ENCODE measurements at places on chromosomes 11 and 22.

DNA sequence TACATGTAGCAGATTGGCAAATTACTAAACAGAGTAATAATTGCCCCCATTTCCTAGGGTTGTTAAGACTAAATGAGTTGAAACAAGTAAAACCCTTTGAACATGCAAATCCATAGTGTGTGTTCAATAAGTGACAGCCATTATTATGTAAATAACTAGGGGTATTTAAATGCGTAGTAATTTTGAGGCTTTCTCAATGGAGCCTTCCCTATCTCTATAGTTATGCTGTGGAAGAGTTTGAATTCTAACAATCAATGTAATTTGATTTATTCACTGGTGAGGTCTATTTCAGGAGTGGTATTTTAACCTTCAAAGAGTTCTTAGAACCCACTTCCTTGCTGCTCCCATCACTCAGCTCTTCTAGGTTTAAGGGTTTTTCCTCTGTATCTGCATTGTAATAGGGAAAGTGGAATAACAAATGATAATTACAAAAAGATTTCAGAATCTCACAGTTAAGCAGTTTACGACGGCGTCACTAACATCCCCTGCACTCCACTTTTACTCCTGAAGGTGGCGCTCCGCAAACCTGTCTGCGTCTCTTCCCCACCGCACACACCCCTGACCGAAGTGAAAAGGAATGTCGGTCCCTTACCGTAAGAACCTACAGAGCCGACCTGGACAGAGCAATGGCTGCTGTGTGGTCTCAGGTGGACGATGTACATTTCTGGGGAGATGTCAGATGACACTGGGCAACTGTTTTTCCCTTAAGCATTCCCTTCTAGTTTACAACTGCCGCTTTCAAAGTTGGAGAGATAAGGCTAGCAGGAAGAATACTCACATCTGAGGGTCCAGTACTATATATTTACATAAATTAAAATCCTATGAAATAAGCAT, 80.8 kb downstream of the ZC3H12C start:
- DNase-seq: peak; percentile 48

DNA sequence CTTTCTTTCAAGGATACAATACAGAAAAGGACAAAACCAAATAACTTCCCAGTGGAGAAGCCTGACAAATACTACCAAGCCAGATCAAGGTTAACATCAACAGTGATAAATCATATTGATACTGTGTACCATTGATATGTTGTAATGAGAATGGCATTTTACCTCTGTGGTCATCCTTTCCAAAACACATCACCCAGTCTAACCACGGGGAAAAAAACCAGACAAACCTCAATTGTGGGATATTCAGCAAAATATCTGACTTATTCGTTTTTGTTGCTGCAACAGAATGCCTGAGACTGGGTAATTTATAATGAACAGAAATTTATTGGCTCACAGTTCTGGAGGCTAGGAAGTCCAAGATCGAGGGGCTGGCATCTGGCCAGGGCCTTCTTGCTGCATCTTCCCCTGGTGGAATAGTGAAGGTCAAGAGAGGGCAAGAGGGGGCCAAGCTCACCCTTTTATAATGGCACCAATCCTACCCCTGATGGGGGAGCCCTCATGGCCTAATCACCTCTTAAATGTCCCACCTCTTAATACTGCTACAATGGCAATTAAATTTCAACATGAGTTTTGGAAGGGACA, 66.1 kb downstream of the FAM76B start:
- DNase-seq: no peak

GRCh38 chr22:41908411-41909309, 6.2 kb downstream of the SHISA8 start:
- DNase-seq: no peak

GRCh38 chr22:27269751-27270543, 531.6 kb downstream of the MN1 start:
- DNase-seq: no peak

All from Jurkat, Clone E6-1 (cell line).